ENCODE measurements at places on chromosomes 2 and 18. TPM values are rescaled to one million over a fixed set of nuclear protein-coding genes. Genes with fewer than 3 reads are reported as not detected.

The FOXI3 gene
- not detected for total RNA-seq

The ZNF396 gene
- 3.0 TPM for total RNA-seq

The DYSF gene
- total RNA-seq, result 0.15 TPM

The MARCO gene
- not detected for total RNA-seq

The ZSWIM2 gene
- not detected for total RNA-seq

The PRSS56 gene
- total RNA-seq, result not detected

The CNGA3 gene
- total RNA-seq, result 0.17 TPM

The REG3A gene
- not detected for total RNA-seq

All from smooth muscle cell of trachea (primary cell).